ENCODE measurements at places on chromosomes 11 and 22.

- no peak for DNase-seq
Observed at GRCh38 chr11:2860636-2861035, 24.9 kb downstream of the CDKN1C start.

- DNase-seq: no peak
Observed at GRCh38 chr11:117973503-117973860, 12.7 kb upstream of the IL10RA start.

DNA sequence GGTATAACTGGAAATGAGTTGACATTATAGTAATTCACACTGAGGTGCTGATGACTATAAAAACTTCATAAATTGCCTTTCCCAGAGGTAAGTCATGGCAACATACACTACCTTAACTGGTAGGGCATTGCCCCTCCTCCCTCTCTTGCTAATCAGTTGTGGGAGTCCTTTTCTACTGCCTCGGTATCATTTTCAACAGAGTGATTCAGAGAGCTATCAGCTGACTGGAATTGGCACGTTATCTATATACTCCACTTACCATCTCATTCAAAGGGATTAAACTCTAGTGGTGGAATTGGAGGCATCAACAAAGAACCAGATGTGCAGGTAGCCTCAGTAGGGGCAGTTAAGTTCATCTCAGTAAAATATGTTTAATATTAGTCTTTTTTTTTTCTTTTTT lies 8.0 kb upstream of the NUP160 start:
- DNase-seq: no peak

- no peak for DNase-seq
Observed at GRCh38 chr11:110764485-110764884, 52.2 kb upstream of the ARHGAP20 start.

DNA sequence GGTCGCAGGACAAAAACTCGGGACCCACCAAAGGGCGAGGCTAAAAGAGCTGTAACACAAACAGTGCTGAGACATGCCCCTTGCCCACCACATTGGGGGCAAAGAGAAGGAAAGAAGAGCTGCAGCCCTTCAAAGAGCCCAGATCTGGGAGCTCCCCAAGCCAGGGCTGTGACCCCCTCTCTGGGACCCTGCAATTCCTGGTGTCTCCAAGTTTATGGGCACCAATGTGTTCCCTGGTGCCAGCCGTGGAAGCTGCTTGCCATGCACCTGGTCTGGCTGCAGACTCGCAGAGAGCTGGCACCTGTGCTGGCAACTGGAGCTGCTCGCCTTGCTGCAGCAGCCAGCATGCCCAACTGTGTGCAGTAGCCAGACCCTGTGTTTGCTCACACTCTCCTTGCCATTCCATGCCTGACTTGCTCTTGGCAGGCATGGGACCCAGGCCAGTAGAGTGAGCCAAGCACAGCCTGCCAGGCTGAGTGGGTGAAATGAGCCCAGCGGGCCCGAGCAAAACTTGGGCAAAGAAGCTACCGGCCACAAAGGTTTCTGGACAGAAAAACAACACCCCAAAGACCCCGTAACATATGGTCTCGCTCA lies 16.0 kb downstream of the RRP8 start:
- no peak for DNase-seq

GRCh38 chr11:115920841-115921480 lies 416.7 kb upstream of the CADM1 start:
- DNase-seq: no peak

DNA sequence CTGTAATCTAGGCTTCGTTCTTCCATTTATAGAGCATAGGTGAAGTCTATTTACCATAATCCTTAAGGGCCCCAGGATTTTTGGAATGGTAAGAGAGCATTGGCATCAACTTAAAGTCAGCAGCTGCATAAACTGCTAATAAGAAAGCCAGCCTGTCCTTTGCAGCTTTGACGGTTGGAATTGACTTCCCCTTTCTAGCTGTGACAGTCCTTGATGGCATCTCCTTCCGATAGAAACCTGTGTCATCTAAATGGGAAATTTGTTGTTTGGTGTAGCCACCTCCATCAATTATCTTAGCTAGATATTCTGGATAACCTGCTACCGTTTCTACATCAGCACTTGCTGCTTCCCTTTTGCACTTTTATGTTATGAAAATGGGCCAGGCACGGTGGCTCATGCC lies 58.0 kb upstream of the GLYATL1B start:
- DNase-seq: no peak

- no peak for DNase-seq
Observed at GRCh38 chr22:39952347-39952746, 7.8 kb upstream of the TMA7B start.

DNA sequence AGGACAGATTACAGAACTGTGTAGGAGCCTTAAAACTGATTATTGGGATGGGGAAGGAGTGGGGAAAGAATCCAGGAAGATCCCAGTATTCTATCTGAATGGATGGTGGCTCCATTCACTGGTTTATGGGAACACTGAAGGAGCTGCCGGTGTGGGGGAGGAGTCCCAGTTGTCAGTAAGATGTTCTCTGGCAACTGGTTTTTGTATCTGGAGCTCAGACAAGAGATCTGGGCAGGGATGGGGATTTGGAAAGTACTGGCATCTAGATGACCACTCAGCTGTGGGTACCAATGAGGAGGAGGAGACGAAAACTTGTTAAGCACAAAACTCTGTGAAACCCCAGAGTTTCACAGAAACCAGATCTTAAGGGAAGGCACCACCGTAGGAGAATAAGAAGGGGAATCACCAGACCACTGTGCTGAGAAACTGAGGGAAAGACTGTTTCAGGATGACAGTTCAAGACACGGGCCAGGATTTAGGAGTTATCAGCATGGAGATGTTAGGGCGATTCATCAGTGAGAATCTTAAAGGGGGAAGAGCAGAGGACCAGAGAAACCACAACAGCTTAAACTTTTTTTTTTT lies 28.1 kb downstream of the LDLRAD3 start:
- no peak for DNase-seq

DNA sequence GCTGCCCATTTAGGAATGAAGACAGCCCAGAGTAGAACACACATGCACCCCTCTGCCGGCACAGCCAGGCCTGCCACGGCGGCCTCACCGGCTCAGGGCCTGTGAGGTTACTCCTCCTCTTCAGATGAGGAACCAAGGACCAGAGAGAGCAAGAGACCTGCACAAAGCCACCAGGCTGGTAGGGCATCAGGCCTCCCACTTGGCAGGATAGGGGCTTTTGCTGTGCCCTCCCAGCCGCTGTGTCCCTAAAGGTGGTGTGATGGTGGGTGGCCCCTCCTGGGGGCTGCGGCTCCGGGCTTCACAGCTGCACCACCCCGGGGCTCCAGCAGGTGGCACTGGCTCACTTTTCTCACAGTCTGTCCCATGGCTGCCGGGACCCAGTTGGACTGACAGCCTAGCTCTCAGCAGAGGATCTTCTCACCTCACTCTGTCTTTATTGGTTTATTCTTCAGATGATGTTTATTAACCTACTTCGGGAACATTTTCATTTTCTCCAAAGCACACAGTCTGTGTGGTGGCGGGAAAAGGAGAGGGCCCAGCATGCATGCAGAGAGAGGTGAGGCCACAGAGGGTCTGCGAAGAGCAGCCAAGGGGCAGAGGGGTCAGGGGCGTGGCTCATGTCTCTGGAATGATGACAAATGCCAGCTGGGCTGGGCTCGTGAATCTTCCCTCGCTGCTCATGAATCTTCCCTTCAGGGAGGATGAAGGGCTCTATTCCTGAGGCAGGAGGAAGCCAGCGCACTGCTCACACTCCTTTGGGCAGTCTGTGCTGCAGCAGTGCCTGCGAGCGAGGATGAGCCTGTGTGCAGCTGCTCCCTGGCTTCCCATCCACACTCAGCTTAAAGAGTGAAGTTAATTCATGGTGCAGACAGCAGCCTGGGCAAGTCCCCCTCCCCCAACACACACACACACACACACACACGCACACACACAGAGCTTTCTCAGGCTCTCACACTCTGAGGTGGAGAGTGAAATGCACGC lies 101.1 kb upstream of the PITPNB start:
- peak; percentile 57 for DNase-seq

DNA sequence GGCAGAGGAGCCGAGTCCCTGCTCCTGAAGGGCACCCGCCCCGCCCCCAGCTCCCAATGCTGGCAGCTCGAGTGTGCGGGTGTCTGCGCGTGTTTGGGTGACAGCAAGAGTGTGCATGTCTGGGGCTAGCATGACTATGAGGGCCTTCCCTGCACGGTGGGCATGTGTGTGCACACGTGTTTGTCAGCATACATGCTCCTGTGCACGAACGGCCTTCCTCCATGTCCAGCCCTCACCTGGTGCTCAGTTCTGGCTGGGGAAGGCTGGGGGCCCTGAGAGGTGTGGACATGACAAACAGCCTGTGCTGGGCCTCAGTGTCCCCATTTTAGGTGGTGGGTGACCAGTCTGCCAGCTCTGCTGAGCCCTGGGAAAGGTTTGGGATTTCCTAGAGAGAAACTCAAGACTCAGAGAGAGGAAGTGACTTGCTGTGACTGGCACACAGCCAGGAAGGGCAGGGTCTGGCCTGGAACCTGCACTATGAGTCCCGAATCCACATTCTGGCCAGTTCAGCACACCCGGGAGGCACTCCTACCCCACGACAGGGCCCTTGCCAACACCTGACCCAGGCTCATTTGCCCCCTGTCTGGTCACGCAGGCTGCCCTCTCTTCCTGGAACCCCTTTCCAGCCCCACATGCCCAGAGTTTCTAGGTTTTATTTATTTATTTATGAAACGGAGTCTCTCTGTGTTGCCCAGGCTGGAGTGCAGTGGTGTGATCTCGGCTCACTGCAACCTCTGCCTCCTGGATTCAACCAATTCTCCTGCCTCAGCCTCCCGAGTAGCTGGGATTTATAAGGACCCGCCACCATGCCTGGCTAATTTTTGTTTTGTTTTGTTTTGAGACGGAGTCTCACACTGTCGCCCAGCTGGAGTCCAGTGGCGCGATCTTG lies 3.3 kb upstream of the SHISA8 start:
- no peak for DNase-seq

DNA sequence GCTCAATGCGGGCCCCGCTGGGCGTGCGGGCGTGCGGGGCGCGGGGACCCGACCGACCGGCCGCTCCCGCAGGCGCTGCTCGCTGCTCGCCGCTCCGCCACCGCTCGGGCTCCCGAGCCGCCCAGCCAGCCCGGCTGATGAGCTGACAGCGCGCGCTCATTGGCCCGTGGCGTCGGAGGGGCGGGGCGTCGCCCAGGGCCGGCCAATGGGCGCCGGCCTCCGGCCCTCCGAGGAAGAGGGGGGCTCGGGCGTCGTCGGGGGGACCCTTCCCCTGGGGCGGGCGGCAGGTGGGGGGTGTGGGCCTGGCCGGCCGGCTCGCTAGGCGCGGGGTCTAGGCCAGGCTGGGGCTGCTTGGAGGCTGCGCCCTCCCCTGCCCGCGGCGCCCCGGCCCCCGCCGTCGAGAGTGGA lies at the start of gene SCUBE1:
Gene SCUBE1 (minus strand): TSS at position 111 of the 408 bp plus-strand sequence. CDS start 111 bp downstream, outside the sequence.
- peak; percentile 46 for DNase-seq

DNA sequence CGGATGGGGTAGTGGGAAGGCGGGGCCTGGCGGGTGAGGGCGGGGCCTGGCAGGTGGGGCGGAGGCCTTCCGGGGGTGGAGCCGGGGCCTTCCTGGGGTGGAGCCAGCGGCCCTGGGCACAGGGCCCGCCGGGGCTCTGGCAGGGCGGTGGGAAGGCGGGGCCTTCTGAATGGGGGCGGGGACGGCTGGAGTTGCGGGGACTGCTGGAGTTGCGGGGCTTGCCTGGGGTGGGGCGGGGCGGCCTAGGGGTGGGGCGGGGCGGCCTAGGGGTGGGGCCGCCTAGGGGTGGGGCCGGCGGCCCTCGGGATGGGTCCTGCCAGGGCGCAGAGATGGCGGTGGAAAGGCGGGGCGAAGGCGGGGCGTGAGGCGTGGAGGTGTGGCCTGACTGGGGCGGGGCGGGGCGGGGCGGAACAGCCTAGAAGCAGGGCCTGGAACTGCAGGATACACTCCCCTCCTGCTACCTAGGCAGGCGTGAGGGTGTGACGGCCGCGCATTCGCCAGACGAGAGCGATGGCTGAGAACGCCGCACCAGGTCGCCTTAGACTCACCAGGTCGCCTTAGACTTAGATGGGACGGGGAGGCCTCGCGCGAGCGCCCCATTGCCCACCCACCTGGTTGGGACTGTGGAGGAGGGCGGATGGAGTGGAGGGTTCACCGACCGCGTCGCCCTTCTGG lies 19.3 kb downstream of the RRP7A start:
- peak; percentile 73 for DNase-seq

DNA sequence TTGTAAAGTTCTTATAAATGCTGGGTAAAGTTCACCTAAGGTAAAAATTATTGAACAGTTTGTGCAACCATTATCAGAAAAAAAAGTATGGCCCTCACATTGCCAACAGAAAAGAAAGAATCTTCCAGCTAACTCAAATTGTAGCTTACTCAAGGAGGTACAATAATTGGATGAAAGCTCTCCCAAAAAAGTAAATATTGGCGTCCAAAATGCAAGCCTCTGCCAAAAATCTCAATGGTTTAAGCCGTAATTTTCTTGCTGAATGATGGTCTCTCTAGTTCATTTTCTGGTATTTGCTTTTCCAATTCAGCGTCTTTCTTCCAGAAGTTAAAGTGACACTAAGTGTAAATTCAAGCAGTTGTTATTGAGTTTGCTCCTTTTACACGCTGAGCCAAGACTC lies 727.3 kb downstream of the LRRC4C start:
- no peak for DNase-seq

DNA sequence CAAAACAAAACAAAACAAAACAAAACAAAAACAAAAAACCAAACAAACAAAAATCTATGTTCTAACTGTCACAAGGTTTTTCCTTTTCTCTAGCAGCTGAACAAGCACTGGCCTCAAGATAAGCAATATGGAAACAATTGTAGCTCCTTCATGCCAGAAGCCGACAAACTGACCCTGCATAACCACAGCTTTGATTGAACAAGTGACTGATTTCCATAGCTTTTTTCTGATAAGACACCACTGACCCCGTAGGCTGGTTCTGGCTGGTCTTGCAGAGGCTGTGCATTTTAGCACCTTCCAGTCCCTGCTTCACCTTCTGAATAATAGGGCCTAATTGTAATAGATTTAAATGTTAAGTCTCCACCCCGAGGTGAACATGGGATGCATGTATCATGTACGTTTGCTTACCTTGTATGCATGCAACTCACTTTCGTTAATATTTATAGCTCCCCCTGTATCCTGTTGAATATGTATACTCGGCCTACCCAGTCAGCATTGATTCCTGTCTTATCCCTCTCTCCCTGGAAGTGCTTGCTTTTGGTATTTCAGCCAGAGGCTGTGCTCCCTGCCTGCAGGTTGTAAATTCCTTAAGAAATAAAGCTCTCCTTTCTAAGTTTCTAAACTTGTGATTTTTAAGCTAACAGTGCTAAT lies 49.6 kb downstream of the CNTF start:
- DNase-seq: no peak

- no peak for DNase-seq
Observed at GRCh38 chr11:78284260-78284659, 95.5 kb downstream of the USP35 start.

- no peak for DNase-seq
Observed at GRCh38 chr11:111324277-111324720, 26.0 kb downstream of the POU2AF3 start.

- no peak for DNase-seq
Observed at GRCh38 chr11:27497911-27498310, 8.7 kb downstream of the LIN7C start.

DNA sequence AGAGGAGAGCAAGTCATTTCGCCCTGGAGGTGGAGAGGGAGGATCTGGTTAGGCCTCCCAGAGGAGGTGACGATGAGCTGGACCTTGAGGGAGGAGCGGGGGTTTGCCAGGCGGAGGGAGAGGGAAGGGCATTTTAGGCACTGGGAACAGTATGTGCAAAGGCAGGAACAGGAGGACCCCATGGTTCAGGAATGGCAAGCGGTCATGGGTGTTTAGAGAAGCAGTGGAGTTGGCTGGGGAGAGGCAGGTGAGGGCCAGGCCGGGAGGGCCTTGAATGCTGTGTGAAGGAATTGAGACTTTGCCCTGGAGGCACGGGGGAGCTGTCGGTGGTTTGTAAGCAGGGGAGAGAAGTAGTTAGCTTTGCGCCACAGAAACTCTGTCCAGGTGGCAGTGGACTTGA lies 10.3 kb downstream of the PRDM11 start:
- DNase-seq: no peak

- no peak for DNase-seq
Observed at GRCh38 chr11:120054753-120055045, 83.2 kb downstream of the TRIM29 start.
